CD4-positive, alpha-beta T cell treated with Interleukin-21 for 1 hour (primary cell): ENCODE measurements at places on chromosomes 16 and 17.

DNA sequence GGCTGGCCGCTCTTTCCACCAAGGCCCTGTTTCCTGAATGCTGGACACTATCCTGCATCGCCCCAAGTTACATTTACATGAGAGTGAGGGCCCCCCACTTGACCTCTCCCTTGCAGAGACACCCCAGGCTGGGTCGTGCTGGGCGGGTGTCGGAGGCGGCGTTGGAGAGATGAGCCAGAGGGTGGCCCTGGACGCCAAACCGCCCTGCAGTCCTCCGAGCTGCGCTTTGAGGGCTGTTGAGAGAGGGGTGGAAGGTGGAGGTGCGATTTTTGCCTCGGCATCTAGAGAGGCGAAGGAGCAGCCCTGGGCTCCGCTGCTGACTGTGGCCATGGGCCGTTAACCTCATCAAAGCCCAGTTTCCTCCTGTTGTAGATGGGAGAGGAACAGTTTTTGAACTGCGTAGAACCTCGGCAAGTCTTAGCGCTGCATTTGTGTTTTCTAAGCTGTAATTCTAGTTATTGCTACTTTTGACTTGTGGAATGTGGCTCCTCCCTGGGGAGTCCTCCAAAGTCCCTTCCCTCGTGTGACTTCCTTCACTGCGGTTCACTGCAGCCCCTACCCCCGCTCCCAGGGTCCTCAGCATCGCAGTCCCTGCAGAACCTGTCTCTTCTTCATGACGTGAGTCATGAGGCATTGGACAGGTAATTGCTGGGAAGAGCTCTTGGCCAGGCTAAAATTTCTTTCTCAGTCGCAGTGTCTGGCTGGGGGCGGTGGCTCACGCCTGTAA is 986 bp upstream of the ELOB start:
- DNase-seq = peak; percentile 60

GRCh38 chr17:69574257-69575197 is 160.0 kb downstream of the MAP2K6 start:
- DNase-seq = no peak

GRCh38 chr16:26129997-26130396 is 438.2 kb downstream of the HS3ST4 start:
- DNase-seq = no peak

DNA sequence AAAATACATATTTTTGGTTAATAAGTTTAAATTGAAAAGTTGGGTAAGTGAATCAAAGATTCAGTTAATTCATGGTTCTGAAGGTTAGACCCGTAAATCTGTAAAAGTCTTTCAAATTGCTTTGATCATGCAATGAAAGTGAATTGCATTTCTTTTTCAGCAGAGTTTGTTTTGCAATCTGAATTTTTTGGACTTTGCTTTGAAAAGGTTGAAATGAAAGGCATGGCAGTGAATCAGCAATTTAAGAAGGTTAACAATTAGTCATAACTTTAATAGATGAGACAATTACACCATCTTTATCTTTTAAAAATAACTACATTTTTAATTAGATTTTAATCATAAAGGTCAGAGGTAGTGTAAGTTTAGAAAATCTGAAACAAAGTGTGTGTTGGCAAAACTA is 310.9 kb upstream of the KCNJ16 start:
- no peak for DNase-seq

GRCh38 chr17:28470266-28470913 is 3.1 kb upstream of the SLC13A2 start:
- DNase-seq = no peak

GRCh38 chr16:66099306-66099705 is 267.2 kb upstream of the CDH5 start:
- DNase-seq = no peak

DNA sequence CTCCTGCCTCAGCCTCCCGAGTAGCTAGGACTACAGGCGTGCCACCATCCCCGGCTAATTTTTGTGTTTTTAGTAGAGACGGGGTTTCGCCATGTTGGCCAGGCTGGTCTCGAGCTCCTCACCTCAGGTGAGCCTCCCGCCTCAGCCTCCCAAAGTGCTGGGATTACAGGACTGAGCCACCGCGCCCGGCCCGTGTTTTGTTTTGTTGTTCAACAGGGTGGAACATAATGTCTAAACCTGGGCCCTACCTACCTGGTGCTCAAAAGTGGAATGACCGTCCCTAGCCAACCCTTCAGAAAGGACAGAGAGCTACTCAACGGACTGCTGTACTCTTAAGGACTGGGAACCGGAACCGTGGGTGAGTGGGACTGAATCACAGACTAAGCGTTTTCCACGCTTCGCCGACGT is 772 bp upstream of the KIF22 start:
- no peak for DNase-seq

DNA sequence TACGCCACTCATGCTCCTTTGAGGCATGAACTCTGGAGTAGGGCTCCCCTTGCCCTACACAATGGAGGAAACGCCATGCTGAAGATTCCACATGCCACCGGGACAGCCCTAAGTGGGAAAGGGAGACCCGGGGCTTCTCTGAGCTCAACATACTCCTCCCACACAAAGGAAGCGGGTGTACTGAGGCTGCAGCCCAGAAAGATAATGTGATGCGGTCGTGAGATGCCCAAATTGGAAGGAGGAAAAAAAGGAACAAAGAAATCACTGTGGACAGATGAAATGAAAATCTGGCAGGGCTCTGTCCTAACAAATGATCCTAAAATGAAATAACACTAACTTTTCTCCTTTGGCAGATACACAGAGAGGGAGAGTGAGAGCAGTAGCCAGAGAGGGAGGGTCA is 182.1 kb downstream of the ZFHX3 start:
- no peak for DNase-seq

- no peak for DNase-seq
Observed at GRCh38 chr16:59840169-59840568, 1106.1 kb upstream of the GOT2 start.

GRCh38 chr16:86101137-86101896 is 202.4 kb downstream of the IRF8 start:
- no peak for DNase-seq

- no peak for DNase-seq
Observed at GRCh38 chr17:17042384-17042736, at the start of gene MPRIP. MPRIP (plus strand) TSS chr17:17042457; CDS start chr17:17042849, 392 bp downstream.

DNA sequence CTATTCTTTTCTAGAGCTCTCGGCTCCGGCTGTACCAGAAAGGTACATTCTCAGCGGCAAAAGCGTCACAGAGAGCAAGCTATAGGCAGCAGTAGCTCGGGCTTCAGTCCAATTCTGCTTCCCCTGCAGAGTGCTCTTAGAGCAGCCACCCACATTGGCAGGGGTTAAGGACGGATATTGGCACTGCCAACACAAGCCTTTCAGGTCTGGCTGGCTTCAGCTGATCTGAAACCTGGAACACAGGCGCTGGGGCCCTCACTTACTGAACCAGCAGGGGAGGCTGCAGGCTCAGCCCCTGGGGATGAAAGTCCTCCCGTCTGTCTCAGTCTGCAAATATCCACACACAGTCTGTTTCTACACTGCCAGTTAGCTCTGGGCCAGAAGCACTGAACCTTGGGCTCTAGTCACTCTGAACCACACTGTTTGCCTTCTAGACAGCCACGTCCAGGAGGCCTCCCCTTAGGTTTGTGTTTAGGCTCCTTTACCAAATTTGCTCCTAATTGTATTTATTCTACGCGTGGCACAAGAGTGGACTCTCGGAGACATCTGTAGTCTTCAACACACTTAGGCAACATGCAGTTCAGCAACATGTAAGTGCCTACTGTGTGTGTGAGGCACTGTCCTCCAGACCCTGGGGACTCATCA is 40.1 kb downstream of the HIC1 start:
- no peak for DNase-seq

DNA sequence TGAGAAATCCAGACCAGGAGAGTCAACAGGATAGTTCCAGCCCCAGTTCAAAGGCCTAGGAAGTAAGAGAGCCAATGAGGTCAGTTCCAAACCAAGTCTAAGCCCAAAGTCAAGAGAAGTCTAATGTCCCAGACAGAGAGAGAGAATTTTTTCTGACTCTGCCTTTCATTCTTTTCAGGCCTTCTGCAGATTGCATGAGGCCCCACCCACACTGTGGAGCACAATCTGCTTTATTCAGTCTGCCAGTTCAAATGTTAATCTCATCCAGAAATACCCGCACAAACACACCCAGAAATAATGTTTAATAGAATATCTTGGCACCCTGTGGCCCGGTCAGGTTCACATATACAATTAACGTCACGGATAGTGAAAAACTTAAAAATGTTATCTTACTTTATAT is 962.4 kb upstream of the SOX9 start:
- DNase-seq = no peak

DNA sequence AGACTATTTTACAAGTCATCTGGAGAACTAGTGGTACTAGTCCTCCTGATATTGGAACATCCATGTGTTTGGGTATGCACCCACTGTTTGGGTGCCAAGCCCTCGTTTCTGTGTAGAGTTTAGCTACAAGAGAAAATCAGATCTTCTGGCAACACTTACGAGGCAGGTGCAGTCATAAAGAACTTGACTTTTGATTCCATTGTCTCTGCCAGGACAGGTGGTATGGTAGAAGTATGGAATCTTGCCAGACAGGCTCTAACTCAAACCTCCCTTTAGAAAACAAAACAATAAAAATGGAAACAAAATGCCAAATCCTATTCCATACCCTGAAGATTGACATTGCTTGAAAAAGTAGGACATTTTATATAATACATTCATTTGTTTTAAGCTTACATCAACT is 16.0 kb downstream of the RNF43 start:
- DNase-seq = no peak

- DNase-seq = peak; percentile 35
Observed at GRCh38 chr16:3458852-3459361, 15.4 kb downstream of the NAA60 start.

DNA sequence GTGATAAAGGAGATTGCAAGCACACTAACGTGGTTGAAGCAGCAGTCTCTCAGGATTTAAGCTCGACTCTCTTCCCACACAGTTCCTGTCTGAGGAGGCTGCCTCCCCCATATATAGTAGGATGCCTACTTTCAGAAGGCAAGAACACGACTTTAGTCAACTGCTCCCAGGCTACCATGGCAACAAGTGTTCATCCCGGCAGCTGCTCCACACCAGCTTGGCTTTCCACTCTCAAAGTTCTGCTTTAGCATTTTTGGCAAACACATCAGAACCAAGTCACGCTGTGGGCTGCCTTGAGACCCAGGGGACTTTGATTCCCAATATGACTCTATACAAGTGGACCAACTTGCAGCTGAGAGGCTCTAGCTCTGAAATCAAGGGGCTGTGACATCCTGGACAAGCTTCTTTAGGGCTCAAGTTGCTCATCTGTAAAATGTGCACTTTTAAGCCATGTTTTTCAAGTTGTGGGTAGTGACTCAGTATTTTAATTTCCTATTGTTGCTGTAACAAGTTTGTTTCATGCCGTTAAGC is 16.5 kb downstream of the ZP2 start:
- no peak for DNase-seq

GRCh38 chr16:11142951-11143350 is 113.1 kb downstream of the SOCS1 start:
- DNase-seq = no peak

DNA sequence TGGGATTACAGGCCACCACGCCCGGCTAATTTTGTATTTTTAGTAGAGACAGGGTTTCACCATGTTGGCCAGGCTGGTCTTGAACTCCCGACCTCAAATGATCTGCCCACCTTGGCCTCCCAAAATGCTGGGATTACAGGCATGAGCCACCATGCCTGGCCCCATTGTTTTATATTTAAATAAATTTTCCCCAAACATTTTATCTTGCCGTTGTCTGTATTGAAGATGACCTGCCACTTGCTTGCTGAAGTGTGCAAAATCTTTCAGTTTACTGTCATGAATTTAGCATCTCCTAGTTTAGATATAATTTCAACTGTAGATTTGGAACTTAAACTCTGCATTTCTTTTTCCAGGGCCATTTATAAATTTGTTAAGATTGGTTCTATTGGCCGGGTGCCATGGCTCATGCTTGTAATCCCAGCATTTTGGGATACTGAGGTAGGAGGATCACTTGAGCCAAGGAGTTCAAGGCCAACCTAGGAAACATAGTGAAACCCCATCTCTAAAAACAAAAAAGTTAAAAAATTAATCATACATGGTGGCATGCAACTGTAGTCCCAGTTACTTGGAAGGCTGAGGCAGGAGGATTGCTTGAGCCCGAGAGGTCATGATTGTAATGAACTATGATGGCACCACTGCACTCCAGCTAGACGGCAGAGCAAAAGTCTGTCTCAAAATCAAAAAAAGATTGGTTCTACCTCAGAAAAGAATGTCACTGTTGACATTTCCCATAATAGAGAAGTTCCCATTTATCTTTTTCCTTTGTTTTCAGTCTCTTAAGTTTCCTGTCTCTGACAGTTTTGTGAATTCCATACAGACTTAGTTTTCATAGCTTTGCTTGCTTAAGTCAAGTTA is 84.4 kb downstream of the VMP1 start:
- no peak for DNase-seq

DNA sequence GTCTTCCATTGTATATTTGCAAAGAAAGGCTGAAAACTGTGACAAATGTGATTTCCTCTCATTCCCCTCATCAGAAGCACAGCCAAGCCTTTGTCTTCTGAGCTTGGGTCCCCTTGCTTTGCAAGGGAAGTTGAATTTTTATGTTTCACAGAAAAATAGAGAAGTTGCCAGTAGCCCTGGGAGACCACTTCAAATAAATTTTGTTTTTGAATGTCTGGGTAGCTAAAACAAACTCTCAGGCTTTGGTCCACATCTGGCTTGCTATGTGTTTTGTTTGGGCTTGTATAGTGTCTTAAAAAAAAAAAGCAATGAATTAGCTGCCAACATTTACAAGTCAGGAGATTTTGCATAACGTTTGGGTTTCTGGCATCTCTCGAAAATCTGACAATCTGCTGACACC is 24.1 kb downstream of the PIK3R6 start:
- no peak for DNase-seq

- no peak for DNase-seq
Observed at GRCh38 chr17:12369065-12369464, 296.6 kb upstream of the MYOCD start.

- no peak for DNase-seq
Observed at GRCh38 chr17:19948116-19948943, 29.3 kb downstream of the AKAP10 start.

- no peak for DNase-seq
Observed at GRCh38 chr16:31036691-31037090, 3.3 kb downstream of the STX4 start.

DNA sequence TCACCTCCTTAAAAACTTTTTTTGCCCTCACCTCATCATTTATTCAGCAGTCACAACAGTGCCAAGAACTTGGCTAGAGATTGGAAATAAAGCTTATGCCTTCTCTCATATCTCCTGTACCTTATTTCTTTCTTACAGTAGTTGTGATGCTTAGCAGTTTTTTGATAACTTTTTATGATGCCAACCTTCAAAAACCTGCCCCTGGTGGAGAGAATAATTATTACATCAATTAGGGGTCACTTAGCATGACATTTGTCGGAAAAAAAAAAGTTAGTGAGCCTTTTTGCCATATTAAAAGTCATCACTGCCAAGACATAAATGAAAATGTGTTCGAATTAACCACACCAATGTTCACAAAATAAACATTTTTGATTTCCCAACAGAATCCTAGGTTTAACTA is 296.6 kb downstream of the WWOX start:
- DNase-seq = no peak

DNA sequence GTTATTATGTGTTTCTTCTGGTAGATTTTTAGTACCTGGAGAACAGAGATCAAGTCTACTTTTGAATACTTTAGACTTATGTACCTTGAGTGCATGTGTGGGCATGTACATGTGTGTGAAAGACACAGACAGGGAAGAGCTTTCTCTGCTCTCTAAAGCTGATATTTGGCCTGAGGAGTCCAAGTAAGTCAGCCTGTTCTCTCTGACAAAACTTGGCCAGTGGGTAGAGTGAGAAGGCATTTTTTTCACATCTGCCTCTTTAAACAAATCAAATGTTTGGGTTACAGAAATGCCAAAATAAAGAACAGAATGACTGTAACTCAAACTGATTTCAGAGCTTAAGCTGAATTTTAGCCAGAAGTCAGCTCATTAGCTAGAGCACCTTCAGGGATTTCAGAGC is 309.7 kb upstream of the DYNLRB2 start:
- DNase-seq = no peak
